Stimulated activated CD4-positive, alpha-beta T cell treated with anti-CD3 and anti-CD28 coated beads, Interleukin-15, amount 100 ng/mL, for 48 hours (primary cell): ENCODE measurements at places on chromosomes 2 and 18.

GRCh38 chr2:121868652-121869051, 113.2 kb downstream of the TSN start:
- no peak for DNase-seq

DNA sequence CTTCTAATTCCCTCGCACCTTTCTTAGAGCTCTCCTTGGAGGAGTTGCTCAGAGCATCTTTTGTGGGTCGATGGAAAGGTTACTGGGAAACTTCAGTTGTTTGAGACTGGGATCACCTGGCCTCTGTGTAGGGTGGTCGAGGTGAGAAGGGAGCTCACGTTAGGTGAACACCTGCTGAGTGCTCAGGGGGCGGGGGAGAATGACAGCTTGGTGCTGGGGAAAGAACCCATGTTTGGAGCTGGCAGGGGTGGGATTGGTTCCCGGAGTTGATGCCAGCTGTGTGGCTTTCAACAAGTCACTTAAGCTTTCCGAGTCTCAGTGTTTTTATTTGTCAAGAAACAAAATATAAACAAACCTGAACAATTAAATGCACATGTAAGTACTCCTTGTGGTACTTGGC, 122.3 kb downstream of the GLI2 start:
- DNase-seq: no peak

DNA sequence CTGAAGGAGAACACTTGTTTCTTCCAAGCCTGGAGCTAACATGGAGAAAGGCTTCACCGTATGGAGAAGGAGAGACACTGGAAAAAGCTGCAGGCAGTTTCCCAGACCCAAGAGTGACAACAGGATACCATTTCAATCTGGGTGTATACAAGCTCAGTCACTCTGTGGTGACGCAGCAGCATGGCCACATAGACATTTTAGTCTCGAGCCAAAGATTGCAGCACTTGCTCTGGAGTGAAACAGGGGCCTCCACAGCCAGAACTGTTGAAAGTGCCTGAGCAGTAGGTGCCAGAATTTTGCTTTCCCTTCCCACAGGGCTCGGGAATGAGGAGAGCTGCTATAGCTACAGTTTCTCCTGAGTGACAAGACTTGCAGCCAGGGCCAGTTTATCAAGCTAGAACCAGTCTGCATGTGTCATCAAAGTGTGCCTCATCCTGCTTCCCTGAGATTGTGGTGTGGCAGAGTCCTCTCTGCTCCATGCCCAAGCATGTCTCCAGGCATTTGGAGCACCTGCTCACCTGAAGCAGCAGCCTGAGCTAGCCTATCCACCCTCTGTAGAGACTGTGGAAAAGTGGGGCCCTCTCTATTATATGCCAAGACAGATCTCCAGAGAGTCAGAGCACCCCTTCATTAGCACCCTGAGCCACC, 234.6 kb upstream of the CDH19 start:
- no peak for DNase-seq

DNA sequence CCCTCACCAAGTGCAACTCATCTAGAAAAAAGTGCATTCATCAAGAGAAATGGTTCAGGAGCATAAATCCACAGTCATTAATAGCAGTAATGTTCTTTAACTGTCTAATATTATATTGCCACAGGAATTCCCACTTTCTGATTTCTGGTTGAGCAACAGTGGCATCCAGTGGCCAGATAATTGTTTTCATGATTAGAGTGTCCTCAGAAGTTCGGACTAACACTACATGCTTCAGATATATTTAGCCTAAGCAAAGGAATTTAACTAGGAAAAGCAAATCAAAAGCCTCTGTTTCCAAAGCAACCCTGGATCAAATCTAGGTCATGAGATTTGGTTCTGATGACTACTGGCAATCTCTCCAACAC, 9.8 kb upstream of the ERBB4 start:
- DNase-seq: no peak

GRCh38 chr2:241818229-241818942, 9.4 kb downstream of the NEU4 start:
- DNase-seq: no peak
